ENCODE measurements at places on chromosomes 16 and 17.

- DNase-seq: no peak
Measured at GRCh38 chr16:1940273-1941161, 2.5 kb downstream of the MSRB1 start.

GRCh38 chr17:10579270-10579669 is 29.8 kb upstream of the MYH2 start:
- DNase-seq: no peak

GRCh38 chr16:69531988-69532387 is 33.8 kb upstream of the NFAT5 start:
- DNase-seq: no peak

DNA sequence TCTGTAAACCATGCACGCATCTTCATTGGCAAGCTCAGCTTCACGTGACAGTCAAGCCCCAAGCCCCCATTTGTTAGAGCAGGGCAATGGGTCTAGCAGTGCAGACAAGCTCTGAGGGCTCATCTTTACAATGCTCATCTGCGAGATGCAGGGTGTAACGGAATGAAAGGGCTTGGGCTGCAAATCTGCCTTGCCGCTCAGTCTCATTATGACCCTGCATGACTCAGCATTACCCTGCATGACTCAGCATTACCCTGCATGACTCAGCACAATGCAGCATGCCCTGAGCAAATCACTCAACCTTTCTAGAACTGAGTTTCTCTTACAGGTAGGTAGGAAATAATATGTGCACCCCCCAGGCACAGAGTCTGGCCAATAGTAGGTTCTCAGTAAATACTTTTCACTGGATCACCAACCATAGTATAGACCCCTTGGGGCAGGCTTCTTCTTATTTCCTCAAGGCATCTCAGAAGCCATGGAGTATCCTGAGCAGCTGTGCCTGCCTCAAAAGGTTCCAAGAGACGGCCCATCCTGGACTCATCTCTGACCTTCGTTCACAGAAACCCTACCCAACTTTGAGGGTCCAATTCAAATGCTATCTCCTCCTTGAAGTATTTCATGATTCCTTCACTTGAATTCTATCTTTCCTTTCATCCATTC is 391.3 kb upstream of the CDH5 start:
- no peak for DNase-seq

DNA sequence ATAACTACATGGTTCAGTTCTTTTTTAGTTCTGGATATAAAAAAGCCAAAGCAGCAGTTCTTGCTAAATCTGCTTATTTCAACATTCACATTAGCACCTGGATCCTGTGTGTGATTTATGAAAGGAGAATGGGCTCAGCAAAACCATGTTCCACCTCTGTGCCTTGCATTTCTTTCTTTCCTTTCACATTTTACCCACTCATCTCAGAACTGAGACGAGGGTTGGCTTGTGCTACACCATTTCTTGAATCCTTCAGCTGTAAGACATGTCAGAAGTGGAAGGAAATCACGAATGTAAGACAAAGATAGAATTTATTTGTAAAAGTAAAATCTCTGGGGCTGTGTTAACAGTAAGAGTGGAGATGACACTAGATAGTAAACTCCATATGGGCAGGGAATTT is 1.2 kb upstream of the UTP6 start:
- DNase-seq: no peak

DNA sequence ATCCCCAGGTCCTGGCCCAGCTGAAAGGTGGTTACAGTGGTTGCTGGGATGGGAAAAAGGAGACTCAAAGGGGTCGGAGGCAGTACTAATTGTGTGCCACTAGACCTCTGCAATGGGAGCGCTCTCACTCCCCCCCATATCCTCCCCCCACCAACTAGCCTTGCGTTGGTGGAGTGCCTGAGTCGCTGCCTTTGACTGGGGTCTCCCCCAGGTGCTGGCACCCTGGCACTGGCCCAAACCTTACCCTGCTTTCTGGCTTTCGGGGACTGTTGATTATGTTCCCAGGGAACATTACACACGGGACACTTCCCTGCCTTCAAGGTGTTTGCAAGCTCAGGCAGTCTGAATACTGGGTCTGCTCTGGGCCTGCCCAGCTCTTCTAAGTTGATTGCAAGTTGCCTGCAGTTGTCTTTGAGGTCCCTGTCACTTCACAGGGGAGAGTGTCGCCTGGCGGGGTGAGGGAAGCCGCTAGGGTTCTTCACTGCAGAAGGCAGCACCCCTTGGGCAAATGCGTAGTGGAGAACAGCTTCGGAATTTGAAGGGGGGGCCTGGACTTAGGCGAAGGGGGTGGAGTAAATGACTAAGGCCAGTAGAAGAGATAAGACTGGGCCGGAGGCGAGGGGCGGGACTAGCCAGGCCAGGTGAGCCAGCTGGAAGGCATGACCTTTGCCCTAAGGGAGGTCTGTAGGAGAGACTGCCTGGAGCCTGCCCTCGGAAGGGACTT is 98.0 kb downstream of the RAB11FIP4 start:
- DNase-seq: no peak

DNA sequence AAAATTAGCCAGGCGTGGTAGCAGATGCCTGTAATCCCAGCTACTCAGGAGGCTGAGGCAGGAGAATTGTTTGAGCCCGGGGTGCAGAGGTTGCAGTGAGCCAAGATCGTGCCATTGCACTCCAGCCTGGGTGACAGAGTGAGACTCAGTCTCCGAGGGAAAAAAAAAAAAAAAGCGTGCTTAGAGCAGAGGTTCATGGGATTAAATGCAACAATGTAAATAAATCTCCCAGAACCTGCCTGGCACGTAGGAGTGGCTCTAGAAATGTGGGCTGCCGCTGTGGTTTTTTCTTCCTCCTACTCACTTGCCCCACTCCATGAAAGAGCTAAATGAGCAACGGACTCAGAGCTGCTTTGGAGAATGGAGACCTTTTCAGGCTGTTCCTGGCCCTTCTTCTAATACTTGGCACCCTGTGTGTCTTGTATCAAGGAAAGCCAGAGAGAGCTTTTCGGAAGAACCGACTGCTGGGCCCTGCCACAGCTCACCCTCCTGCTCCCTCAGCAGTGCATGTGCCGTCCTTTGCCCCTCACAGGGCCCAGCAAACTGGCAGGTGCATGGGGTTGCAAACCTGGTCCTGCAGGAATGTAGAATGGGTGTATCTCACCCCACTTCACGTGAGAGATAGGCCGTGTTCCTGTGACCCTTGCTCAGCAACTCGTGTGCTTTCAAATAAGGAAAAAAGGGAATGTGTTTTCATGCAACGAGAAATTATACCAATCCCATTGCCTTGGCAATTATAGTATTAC is 52.0 kb downstream of the LDHD start:
- no peak for DNase-seq

DNA sequence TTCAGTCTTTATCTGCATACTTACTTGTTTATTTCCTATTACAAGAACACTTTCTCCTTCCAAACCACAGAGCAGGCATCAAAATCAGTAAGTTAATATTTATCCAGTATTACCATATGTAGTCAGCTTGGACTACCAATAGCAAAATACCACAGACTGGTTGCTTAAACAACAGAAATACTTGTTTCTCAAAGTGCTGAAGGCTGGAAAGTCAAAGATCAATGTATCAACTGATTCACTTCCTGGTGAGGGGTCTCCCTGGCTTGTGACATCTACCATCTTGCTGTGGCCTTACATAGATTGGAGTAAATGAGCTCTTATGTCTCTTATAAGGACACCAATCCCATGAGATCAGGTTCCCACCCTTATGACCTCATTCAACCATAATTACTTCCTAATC is 2.6 kb downstream of the STXBP4 start:
- no peak for DNase-seq

- DNase-seq: no peak
Measured at GRCh38 chr16:85089525-85089924, 22.7 kb downstream of the CIBAR2 start.

- no peak for DNase-seq
Measured at GRCh38 chr16:25707982-25708583, 16.3 kb downstream of the HS3ST4 start.

- DNase-seq: no peak
Measured at GRCh38 chr16:30979170-30980022, 5.6 kb upstream of the HSD3B7 start.

DNA sequence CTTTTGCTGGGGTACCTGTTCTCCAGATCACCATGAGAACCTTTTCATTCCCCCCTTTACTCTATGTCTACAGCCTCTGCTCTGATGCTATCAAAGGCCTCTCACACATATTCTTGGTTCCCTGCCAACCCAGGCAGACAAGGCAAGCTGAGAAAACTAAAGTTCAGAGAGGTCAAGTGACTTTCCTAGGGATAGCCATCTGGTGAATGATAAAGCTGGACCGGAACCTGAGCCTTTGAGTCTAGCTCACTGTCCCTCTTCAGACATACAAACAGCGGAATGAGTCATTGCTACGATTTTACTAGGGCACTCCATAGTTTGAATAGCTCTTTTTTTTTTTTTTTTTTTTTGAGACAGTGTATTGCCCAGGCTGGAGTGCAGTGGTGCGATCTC is 73.3 kb downstream of the XYLT1 start:
- DNase-seq: no peak

DNA sequence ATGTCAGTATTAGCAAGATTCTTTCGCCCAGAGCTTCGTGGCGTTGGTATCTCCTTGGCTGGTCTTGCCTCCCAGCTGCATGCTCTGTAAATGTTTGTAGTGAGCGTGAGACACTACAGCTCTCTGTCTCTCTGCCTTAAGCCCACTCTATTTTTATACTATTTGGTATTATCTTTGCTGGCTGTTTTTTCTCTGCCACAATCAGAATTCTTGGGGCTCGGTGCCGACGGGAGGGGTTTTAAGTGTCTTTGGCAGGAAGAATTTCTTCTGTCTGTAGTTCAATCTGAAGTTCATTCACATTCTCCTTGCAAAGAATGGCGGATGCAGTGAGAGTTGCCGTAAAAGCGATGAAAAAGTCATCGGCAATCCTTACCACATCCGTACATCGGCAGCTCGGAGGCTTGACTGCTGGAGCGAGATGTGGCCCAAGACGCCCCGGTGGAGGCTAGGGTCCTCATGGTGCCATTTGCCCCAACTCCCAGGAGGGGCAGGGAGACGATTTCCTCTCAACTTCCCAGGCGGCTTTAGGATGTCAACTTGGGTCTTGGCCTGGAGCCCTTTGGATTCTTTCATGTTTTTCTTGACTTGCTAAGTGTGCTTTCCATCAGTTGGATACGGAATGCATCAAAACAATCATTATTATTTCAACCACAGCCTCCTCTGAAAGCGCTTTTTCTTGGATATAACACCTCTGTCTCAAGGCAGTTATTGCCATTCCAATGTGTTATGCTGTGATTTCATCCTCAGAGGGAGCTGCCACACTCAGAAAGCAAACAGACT is 132.3 kb upstream of the SDK2 start:
- no peak for DNase-seq

- DNase-seq: no peak
Measured at GRCh38 chr17:39243155-39243554, 17.4 kb upstream of the STAC2 start.

- DNase-seq: no peak
Measured at GRCh38 chr16:492211-492875, 35.2 kb upstream of the CAPN15 start.

DNA sequence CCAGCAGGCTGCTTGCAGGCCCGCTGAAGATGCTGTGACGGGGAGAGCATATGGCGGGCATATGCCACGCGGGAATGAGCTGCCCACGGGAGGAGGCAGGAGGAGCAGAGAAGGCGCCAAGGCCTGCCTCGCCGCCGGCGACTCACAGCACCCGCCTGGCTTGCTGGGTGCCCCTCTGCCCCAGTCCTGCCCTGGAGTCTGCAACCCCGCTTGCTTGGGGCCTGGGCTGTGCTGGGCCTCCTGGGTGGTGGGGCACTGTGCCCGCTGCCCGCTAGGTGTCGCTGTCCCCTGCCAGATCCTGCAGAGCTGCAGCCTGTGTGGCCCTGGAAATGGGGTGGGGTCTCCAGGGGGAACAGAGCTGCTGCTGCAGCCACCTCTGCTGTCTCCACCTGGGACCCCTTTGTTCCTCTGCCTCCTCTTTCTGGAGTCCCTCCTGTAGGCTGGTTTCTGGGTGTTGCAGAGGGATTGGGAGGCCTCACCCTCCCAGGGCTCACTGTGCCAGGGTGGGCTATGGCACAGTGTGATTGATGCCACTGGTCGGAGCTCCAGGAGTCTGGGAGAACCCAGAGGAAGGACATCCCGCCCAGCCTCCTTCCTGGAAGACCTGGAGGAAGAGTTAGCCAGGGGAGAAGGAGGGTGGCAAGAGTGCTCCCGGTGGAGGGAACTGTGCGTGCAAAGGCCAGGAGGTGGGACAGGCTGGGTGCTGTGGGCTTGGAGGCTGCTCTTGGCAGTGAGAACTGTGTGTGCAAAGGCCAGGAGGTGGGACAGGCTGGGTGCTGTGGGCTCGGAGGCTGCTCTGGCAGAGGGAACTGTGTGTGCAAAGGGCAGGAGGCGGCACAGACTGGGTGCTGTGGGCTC is 141.0 kb upstream of the CIBAR2 start:
- no peak for DNase-seq

DNA sequence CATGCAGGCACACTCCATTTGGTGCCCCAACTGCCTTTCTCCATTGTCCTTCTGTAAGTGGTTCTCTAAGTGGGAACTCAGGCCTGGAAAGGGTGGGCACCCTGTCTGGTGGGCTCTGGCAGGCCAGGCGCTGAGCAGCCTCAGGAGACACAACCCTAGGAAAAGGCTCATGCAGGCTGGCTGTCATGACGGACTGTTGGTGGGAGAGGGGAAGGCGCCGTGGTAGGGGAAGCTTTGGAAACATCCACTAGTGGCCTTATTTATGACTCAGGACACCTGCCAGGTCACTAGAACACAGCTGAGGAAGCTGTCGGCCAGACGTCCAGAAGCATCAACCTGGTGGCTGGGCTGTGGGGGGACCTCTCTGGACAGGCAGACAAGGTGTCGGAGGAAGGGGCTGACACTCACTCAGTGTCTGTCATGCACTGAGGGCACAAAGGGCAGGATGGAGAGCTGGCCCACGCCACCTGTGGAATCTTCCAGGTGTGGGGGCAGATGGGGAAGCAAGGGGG is 216.0 kb downstream of the SEC14L1 start:
- DNase-seq: peak; percentile 56

DNA sequence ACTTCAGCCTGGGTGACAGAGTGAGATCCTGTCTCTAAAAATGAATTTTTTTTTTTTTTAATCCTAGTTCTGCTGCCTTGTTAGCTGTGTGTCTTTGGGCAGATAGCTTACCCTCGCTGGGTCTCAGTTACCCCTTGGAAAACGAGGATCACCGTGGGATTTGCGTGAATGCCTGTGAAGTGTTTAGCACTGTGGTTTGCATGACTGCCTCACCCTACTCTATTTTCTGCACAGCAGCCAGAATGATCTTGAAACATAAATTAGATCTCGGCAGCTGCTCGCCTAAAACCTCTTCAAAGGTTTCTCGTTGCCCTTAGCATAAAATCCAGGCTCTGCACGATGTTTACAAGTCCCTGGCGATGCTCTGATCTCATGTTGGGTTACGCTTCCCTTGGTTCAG is 71.2 kb upstream of the GRIN2A start:
- no peak for DNase-seq

DNA sequence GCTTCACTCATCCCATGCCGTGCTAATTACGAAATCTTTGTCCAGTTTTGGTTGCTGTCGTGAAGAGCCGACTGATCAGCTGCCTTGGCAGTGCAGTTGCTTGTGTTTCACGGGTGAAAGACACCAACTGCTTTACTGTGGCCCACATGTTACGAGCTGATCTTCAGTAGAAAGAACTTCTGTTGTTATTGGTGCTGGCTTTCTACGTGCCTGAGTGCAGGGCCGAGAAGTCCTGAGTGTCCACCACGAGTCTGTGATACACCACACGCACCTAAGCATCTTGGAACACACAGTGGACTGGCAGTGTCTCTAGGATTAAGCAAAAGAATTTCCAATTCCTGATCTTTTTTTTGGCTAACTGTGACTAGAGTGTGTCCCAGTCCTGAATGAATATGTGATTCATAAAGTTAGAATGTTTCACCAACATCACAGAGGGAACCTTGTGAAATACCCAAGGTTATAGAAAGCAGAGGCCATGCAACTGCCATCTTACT is 70.4 kb upstream of the CLEC18A start:
- no peak for DNase-seq

- no peak for DNase-seq
Measured at GRCh38 chr16:24984101-24984500, 31.1 kb downstream of the ARHGAP17 start.

All from natural killer cell treated with Interleukin-12 subunit alpha and Interleukin-12 subunit beta and Interleukin-15 and Interleukin-18, amount 100 ng/mL, for 72 hours (primary cell).